ENCODE measurements at places on chromosomes 7 and 10.

GRCh38 chr7:117008118-117008885 is 55.0 kb downstream of the ST7 start:
- no peak for DNase-seq

DNA sequence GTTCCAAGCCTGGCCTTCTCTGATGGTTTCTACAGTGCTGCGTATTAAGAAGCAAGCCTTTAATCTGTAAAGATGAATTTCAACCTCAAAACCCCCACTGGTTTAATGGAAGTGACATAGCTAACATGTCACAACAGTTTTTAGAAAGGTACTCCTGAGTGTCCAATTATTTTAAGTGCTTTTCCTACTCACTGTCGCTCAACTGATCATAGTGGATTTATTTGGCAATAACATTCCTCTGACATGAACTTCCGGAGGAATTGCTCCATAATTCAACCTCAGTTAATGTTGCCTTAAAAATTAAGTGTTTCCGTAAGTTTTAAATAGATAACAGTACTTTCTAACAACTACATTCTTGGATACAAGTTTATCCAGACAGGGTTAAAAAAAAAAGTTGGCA is 57.5 kb downstream of the AGMO start:
- DNase-seq, result no peak

DNA sequence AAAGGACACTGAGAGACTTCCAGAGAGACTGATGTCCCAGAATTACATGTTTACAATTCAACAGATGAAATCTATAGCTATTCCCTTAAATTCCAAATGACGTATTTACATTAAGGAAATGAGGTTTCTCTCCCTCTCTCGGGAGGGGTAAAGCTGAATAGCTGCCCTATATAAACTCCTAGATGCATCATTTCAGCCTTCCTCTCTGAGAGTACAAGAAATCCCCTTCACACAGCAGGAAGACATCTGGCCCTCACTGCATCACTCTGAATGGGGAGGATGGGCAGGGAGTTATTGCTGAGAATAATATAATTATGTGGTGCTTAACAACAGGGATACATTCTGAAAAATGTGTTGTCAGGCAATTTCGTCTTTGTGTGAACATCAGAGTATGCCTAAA is 11.0 kb downstream of the POT1 start:
- DNase-seq, result no peak

DNA sequence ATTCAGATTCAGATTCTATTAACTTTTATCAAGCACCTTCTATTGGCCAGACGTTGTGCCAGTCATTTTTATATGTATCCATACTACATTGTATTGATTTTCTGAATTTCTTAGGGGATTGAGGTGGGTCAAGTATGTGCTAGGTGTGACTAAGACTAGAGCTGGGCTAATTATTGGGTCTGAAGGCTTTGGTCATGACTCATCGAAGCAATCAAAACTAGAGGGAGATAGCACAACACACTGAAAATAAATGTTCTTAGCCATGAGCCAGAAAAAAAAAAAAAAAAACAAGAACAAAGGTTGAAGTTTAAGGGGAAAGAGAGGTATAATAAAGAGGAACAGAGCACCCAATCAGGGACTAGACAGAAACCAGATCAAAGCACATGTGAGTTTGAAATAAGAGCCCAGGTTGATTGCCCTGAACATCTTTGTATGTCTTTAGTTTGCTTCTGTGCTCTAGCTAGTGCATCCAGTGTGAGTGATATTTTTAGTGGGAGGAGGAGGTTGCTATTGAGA is 171.6 kb upstream of the FOXP2 start:
- DNase-seq, result no peak

DNA sequence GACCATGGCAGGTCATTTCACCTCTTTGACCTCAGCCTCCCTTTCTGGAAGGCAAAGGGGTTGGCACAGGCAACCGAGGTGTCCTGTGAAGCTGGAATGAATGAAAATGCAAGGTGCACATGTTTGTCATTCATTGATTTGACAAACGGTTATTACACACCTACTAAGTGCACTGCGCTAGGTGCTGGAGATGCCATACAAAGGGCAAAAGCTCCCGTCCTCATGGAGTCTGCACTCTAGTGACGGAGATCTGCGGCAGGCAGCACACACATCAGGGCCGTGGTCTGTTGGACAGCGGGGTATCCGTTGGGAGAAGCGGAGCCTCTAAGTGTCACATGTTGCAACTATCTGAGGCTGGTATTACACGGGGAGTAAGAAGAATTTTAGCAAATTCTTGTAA is 44.2 kb downstream of the PRF1 start:
- no peak for DNase-seq

- no peak for DNase-seq
These were observed 61.7 kb downstream of the DOCK4 start for GRCh38 chr7:112144284-112145059.

- no peak for DNase-seq
These were observed 19.8 kb downstream of the DNAJB12 start for GRCh38 chr10:72334825-72335393.

DNA sequence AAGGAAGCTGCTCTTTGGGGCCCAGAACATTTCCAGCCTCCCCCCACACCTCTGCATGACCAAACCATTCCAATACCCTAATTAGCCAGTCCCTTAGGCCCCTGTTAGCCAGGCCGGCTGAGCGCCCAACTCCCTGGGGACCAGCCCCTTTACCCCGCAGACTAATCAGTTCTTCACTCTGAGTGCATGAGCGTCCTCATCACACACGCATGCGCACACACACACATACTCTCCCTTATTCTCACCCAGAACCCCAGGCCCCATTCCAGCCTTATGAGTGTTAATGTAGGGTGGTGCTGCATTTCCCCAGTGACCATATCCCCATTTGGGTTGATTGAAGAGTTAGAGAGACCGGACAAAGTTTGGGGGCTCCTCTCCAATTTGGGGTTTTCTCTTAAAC is 77.0 kb upstream of the SLF2 start:
- DNase-seq, result no peak

DNA sequence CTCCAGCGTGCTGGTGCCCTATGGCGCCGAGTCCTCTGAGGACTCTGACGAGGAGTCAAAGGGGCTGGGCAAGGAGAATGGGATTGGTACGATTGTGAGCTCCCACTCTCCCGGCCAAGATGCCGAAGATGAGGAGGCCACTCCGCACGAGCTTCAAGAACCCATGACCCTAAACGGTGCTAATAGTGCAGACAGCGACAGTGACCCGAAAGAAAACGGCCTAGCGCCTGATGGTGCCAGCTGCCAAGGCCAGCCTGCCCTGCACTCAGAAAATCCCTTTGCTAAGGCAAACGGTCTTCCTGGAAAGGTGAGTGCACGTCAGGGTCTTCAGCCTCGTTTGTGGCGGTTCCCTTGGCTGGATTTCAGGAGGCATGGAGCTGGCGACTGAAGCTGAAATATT is 118.8 kb downstream of the ANKRD61 start:
- DNase-seq, result no peak

DNA sequence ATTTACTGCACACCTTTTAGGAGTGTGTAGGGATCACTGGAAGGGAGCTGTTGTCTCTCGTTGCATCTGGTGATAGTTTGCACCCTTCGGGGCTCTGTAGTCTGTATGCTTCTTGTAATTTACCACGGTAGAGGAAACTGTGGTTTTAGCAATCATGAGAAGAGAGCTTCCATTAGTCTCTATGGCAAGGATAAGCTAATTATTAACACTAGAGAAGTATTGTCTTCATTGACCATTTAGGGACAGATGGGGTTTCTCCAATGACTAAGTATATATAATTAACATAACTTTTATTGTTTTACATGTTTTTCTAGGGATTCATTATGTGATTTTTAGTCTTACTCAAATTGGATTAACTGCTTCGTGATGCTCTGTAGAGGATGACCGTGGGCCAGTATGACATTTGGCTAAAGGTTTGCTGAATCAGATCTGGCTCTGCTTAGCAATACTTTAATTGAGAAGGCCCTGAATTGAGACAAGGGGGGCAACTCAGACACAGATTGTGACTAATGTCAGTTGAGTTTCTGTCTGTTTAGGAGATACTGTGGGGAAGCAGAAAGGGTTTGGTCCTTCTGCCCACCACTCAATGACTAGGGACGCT is 8.7 kb downstream of the SLC18A2 start:
- no peak for DNase-seq

Data from HAP-1 (cell line).